Esophagus (tissue), 2 donors: ENCODE measurements at places on chromosomes 2 and 18. TPM values are rescaled to one million over a fixed set of nuclear protein-coding genes. Genes with fewer than 3 reads are reported as not detected.

Gene NAPG
- polyA plus RNA-seq = 13.2 TPM

Gene MROH2A
- polyA plus RNA-seq = 0.99 TPM

Gene UGT1A3
- 1.5 TPM for polyA plus RNA-seq

Gene RFX8
- polyA plus RNA-seq = 0.08 TPM

Gene CDK15
- polyA plus RNA-seq = 0.18 TPM

Gene ZC3H6
- polyA plus RNA-seq = 0.61 TPM

Gene RBKS
- polyA plus RNA-seq = 2.6 TPM

Gene VWC2L
- polyA plus RNA-seq = not detected

Gene SFTPB
- polyA plus RNA-seq = 0.77 TPM

Gene HOXD11
- not detected for polyA plus RNA-seq

Gene DSEL
- 0.18 TPM for polyA plus RNA-seq

Gene UGT1A9
- polyA plus RNA-seq = 0.01 TPM

Gene LYG2
- not detected for polyA plus RNA-seq

Gene CROCC2
- polyA plus RNA-seq = 0.12 TPM

Gene DGKD
- polyA plus RNA-seq = 15.4 TPM
